ENCODE measurements at places on chromosomes 6 and 20.

- no peak for DNase-seq
Observed at GRCh38 chr6:54245265-54245664, 63.0 kb upstream of the TINAG start.

DNA sequence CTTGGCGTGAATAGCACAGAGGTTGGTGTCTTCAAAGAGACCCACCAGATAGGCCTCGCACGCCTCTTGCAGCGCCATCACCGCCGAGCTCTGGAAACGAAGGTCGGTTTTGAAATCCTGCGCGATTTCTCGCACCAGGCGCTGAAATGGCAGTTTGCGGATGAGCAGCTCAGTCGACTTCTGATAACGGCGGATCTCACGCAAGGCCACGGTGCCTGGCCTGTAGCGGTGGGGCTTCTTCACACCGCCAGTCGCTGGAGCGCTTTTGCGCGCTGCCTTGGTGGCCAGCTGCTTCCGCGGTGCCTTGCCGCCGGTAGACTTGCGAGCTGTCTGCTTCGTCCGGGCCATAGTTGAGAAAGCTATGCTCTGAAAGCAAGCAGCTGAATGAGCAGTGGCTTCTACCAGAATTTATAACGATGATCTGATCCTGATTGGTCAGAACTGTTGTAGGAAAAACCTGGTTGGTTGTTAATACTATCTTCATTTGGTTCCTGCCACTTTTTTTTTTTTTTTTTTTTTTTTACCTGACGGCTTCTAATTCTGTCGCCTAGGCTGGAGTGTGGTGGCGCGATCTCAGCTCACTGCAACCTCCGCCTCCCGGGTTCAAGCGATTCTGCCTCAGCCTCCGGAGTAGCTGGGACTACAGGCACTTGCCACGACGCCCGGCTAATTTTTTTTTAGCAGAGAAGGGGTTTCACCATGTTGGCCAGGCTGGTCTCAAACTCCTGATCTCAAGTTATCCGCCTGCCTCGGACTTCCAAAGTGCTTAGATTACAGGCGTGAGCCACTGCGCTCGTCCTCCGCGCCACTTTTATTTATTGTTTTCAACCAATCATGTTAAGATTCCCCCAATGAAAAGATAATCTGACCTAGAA is 21.5 kb downstream of the OR2B2 start:
- no peak for DNase-seq

DNA sequence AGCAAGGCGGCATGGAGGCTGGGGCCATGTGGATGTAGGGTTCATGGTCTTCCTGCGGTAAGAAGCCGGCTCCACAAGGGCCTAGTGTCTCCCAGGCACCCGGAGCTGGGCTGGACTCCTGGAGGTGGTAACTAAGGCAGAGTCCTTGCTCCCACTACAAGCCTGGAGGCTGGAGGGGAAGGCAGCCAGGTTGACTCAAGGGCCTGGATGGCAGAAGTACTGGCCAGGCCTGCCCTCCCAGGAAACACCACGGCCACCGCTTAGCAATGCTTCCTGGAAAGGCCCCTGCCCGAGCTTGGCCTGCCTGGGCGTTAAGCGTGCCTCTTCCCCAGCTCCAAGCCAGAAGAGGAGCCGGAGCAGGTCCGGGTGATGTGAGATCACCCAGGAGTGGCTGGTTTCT is 182.0 kb downstream of the ZDHHC14 start:
- DNase-seq: no peak

- DNase-seq: no peak
Observed at GRCh38 chr6:22828179-22829062, 259.1 kb downstream of the HDGFL1 start.

GRCh38 chr6:86030875-86031274 is 388.2 kb upstream of the SYNCRIP start:
- no peak for DNase-seq

DNA sequence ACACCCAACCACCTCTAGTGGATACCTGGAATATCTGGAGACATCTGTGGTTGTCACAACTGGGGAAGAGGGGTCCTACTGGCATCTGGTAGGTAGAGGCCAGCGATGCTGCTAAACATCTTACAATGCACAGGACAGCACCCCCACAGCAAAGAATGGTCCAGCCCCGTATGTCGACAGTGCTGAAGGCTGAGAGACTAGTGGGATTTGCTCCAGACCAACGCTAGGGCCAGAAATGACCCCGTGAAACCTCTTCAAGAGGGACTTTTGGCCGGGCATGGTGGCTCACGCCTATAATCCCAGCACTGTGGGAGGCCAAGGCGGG is 7.2 kb downstream of the PREX1 start:
- no peak for DNase-seq

GRCh38 chr6:63709148-63709547 is 73.5 kb downstream of the PHF3 start:
- DNase-seq: no peak

DNA sequence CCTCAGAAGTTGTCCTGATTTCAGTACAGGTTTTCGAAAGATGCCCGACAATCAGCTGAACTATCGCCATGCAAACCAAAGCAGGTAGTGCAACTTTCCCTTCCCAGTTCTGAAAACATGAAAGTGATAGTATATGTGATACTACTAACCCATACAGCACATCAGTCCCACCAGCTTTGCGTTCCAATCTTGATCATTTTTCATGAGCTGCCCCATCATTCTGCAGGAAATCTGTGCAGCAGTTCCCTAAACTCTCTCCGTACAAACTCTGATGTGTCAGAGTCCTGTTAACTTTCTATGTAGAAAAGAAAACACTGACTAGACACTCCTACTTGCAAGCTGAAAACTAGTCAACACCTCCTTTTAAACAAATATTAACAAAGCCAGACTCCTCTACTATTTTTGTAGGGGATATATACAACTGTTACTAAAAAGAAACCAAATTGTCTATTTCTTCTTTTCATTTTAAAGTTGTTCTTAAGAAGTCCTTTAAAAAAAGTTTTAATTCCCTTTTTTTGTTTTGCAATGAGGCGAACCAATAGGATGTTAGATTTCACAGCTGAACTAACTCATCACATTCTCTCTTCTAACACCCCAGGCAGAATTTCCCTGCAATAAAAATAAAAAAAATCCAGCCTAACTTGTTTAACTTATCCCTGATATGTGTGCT is 99.6 kb upstream of the DST start:
- no peak for DNase-seq

- DNase-seq: no peak
Observed at GRCh38 chr6:44171899-44172546, 13.4 kb downstream of the CAPN11 start.

DNA sequence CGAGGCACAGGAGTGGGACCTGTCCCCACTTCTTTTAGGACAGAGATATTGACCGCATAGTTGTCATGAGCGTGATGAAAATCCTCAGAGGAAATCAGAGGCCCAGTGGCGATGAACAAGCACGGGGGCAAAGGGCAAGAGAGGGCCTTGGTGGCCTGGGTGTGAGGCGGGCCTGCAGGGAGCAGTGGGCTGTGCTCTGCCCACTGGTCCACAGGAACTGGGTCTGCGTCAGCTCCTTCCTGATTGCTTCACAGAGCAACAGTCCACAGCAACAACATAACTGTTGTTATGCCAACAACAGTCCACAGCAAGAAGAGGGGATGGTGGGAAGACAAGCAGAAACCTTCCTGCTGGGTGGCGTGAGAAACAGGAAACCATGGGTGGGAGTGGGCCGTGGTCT is 335.6 kb downstream of the ZFAND3 start:
- DNase-seq: no peak

- no peak for DNase-seq
Observed at GRCh38 chr6:84554074-84554473, 210.3 kb downstream of the TBX18 start.

- peak; percentile 41 for DNase-seq
Observed at GRCh38 chr20:44990425-44990824, 24.1 kb downstream of the STK4 start.

- DNase-seq: no peak
Observed at GRCh38 chr6:121435444-121436069, at the start of gene GJA1. Gene GJA1, plus strand, starts transcription at chr6:121435646. Its CDS starts 11,202 bp downstream, at chr6:121446848.

- DNase-seq: no peak
Observed at GRCh38 chr6:132498638-132499037, 14.3 kb downstream of the STX7 start.

- peak; percentile 53 for DNase-seq
Observed at GRCh38 chr6:37048851-37049757, 43.6 kb downstream of the FGD2 start.

DNA sequence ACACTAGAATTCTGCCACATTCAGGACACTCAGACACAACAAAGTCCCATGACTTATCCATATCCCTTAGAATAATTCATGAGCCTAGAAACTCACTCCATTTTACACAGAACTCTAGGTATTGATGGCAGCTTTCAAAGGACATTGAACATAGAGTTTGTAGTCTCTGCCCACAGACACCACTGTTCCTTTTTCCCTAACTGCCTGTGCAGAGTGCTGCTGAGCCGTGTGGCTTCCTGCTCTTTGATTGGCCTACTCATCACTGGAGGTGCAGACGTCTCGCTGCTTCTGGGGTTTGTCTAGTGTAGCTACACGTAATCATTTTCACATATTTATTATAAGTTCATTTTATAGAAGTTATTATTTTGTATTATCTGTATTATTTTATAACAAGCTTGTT is 407.6 kb downstream of the PREX1 start:
- DNase-seq: no peak

DNA sequence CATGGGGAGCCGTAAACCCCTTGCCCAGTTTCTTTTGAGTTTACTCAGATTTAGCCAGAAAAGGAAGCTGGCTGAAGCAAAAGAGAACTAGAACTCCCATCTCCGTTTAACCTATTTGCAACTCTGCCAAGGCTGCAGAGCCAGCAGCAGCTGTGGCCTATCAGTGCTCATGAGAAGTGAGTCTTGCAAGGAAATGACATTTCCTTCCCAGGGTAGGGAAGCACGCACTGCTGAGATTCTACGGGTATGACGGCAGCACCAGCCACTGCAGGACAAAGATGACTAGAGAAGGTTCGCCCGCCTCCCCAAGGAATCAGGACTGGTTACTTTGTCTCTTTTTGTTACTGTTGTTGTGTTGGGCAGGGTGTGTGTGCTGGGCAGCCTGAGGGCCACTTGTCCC is 47.6 kb downstream of the PPP1R3G start:
- no peak for DNase-seq

DNA sequence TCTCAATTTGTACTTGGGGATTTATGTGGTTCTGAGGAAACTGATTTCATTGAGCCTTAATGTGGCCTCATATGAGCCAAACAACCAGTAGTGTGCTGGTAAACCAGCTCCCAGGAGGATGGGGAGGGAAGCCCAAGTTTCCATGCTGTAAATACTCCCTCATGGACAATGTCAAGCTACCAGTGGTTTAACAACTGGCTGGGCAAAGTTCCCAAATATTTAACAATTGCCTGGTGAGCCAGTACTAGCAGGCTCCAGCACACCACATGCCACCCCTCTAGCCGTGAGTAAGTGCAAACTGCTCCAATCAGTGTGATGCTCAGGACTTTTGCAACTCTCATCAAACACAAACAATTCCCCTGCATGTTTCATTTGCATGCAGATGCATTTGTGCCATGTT is 19.2 kb upstream of the CDKN1A start:
- DNase-seq: no peak

DNA sequence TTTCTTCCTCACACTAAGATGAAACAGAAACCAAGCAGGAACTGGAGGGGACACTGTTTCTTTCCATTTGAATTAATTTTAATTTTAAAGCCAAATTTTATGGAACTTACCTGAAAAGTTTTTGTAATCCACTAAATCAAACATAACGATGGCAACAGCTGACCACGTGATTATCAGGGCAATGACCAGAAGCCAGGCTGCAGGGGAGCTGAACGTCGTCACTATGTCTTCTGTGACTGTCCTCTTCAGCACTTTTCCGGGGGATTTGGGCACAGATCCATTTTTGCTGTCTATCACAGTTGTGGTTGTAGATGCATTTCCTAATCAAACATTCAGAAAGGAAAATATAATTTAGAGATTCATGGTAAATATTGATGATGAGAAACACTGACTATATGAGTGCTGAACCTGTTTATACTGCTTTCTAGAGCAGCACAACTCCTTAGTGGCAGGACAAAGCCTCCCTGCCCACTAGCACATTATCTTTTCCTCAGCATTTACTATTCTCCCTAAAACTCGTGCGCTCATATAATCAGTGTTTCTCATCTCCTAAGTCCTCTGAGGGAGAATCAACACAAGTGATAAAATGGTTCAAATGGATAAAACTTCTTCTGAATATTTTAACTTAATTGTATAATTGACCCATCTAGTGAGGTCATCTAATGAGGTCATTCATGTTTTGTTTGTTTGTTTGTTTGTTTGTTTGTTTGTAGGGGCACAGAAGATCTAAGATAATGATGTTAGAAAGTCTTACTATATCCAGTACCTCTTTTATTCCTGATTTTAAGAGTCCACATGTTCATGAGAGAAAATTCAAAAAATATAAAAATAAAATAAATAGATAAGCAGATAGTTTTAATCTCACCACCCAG is 65.7 kb downstream of the TRDN start:
- DNase-seq: no peak

- no peak for DNase-seq
Observed at GRCh38 chr6:142822383-142822782, 122.6 kb downstream of the HIVEP2 start.

GRCh38 chr20:19249106-19249879 is 36.9 kb downstream of the SLC24A3 start:
- no peak for DNase-seq

- DNase-seq: no peak
Observed at GRCh38 chr6:118704915-118705314, 53.5 kb upstream of the CEP85L start.

GRCh38 chr6:33996120-33996475 is 149.8 kb downstream of the GRM4 start:
- no peak for DNase-seq

DNA sequence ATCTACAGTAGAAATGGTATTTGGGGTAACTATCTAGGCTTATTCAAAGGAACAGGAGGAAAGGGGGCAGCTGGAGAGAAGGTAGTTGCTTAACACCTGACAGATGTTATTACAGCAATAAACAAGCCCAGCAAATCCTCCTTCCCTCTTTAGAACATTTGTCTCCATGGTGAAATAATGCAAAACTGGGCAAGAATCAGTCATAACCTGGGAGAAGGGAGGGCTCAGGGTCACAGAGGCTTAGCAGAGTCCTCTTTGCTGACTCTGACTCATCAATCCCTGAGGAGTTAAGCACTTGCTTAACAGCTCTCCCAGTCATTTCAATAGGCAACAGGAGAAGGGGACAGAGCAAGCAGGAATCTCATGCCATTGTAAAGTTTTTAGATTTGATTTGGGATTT is 230.3 kb downstream of the IBTK start:
- DNase-seq: no peak

- DNase-seq: no peak
Observed at GRCh38 chr6:45746046-45746445, 269.6 kb downstream of the CLIC5 start.
